Naive thymus-derived CD4-positive, alpha-beta T cell (primary cell): ENCODE measurements at places on chromosomes 16 and 17.
A peak's percentile ranks its signal among the peaks of the same experiment; 100 is the strongest.

DNA sequence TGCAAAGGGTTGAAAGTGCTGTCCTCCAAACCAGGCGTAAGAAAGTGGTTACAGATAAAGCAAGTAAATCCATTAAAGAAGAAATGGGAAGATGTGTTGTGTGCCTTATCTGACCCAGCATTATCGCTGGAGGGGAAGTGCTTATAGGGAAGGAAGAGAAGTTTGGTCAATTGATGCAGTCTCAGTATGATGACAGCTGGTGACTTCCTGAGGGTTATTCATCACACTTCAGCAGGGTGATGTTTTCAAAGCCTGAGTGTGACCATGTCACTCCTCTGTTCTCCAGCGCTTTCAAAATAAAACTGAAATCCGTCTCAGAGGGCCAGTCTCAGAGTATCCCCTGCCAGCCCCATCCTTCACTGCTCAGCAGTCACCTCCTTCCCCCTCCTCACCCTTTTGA lies 505.4 kb upstream of the RBFOX1 start:
- no peak for DNase-seq

DNA sequence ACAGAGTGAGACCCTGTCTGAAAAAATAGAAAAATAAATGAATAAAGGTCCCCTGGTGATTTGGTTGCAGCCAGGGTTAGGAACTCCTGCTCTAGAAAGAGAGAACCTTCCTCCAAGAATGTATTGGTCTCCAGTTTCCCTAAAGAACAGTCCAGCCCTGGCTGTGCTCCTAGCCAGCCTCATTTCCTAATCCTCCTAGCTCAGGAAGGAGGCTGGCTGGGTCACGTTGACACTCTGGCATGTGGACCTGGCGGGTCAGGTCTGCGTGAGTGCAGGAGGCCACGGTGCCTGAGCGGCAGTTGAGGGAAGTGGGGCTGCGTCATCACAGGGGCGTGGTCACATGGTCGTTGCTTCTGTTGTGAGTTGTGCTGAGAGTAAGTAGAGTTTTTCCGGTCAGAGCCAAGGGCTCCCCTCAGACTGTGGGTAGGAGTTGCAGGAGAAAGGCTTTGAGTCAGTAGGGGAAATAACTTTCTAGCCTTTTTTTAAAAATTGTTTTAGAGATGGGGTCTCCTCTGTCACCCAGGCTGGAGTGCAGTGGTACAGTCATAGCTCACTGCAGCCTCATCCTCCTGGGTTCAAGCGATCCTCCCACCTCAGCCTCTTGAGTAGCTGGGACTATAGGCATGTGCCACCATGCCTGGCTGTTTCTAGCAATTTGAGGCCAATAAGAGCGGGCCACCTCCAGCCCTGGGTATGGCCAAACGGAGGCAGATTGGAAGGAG lies 194.0 kb upstream of the CIBAR2 start:
- peak; percentile 85 for DNase-seq

DNA sequence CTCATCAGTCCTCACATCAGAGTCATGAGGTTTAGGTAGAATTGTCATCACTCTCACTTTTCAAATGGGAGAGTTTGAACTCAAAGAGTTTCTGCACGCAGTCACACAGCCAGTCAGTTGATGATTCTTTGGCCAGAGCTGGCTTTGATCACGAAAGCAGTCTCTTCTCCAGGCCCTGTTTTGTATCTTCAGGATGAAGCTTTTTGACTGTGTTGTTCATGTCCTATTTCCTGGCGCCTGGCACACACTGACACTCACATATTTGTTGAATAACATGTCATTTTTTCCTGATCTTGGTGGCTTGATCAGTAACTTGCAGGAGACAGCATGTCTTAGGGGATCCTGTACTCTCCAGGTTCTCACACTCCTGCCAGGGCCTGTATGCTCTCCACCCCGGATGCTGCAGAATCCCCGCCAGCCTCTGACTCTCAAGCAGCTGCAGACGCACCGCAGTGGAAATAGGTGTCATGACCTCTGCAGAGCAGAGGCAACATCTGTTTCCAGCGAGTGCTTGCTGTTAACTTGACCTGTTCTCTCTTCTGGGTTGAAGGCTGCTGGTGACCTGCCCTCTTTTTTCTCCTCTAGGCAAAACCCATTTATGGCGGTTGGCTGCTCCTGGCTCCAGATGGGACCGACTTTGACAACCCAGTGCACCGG lies 33.0 kb downstream of the MPRIP start:
- no peak for DNase-seq

DNA sequence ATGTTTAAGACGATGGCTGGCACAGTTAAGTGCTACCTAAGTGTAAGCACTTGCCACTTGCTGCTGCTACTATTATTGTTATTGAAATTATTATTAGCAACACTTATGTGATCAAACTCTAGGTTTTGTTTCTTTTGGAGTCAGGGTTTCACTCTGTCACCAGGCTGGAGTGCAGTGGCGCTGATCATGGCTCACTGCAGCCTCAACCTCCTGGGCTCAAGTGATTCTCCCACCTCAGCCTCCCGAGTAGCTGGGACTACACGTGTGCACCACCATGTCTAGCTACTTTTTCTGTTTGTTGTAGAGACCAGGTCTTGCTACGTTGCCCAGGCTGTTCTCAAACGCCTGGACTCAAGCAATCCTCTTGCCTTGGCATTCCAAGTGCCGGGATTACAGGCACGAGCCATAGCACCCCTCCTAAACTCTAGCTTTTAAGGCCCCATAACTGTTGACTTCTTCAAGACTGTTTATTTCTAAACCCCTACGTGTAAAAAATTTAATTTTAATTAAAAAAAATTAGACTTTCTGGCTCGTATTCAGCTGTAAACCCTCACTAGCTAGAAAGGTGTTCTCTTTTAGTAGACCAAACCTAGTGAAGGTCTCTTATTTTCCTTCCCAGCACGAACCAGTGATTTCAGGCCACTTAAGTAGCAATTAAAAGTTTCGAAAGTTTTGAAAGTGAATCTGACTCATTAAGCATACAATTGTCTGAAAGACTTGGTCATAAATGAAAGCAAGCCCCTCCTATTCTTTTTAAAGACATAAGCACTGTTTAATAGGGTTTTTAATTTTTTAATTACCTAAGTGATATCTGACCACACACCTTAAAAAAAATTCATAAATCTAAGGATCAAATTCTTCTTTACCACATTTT lies 11.7 kb upstream of the SCNN1B start:
- DNase-seq = no peak

DNA sequence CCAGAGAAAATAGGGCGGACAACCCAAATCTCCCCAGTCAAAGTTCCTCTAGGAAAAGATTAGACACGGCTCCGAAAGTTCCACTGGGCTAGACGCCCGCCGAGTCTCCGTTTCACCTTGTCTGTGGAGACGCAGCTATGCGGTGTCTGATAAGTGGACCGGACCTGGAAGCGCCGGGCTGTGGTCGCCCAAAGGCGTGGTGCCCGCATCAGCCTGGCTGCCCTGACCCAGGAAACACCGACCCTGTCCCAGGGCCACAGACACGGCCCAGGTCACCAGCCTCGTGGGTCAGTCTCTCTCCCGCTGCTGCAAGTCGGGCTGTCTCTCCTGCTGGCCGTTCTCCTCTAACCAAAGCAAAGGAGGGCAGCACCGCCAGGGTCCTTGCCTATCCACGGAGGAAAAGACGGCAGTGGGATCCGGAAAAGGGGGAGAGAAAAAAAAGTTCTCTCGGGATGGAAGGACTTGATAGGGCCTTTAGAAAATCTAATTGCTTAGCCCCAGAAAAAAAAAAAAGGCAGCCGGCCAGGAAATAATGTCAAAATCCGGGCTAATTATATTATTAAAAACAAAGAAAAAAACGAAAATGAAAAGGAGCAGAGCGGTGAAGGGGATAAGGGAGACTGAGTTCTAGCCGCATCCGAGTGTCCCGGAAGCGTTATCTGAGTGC lies 13.9 kb upstream of the FOXF1 start:
- no peak for DNase-seq

DNA sequence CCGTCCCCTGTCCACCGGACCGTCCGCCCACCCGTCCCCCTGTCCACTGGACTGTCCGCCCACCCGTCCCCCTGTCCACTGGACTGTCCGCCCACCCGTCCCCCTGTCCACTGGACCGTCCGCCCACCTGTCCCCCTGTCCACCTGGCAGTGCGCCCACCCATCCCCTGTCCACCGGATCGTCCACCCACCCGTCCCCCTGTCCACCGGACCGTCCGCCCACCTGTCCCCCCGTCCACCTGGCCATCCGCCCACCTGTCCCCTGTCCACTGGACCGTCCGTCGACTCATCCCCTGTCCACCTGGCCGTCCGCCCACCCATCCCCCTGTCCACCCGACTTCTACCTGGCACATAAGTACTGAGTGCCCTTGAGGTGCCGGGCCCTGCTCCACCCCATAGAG lies 76.6 kb downstream of the LMF1 start:
- DNase-seq = no peak

- DNase-seq = no peak
Observed at GRCh38 chr17:73304438-73304837, 7.4 kb downstream of the CDC42EP4 start.

GRCh38 chr17:29237476-29238132 lies 9.1 kb upstream of the CRYBA1 start:
- no peak for DNase-seq

DNA sequence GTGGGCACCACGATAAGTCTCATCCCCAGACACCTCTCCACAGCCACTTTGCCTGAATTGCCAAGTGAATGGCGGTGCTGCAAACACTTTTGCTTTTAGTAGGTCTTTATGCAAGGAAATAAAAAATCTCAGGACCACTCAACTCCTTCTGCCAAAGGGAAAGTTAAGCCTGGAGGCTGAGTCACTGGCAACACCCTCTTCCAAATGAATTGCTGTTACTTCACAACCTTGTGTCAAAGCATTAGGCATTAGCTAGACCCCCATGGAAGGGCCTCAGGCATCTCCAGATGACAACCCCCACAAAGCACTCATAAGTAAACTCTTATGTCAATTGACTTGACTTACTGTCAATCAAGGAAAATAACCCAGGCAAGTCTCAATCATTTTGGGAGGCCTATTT lies 43.0 kb downstream of the RNF112 start:
- no peak for DNase-seq

DNA sequence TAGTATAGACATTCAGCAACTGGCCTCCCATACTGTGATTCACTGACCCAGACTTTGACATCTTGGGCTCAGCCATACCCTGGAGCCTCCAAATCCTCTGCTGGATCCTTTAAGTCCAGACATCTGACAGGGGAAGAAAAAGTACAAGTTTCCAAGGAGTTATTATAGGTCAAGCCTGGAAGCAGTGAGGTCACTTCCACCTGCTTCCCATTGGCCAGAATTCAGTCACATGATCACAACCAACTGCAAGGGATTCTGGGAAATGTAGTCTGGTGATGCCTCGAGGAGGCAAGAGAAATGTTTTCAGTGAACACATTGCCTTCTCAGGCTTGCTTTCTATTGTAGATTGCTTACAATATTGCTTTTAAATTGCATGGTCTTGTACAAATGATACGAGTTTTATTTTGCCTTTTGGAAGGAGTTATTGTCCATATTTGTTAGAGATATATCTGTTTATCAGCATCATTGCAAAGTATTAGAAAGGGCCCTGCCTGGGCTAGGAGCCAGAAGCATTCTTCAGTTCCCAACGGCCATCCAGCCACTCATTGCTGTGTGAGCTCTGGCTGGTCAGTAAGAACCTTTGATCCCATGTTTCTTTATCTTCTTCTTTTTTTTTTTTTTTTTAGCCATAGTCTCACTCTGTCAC lies 696.9 kb downstream of the WWOX start:
- no peak for DNase-seq

- DNase-seq = no peak
Observed at GRCh38 chr17:65888649-65889048, 303.3 kb downstream of the CEP112 start.

- no peak for DNase-seq
Observed at GRCh38 chr17:12230481-12231354, 210.0 kb downstream of the MAP2K4 start.

GRCh38 chr17:3998436-3998835 lies 34.2 kb upstream of the ATP2A3 start:
- DNase-seq = no peak

GRCh38 chr17:2024572-2025219 lies 438 bp downstream of the RTN4RL1 start:
- DNase-seq = no peak

- no peak for DNase-seq
Observed at GRCh38 chr16:73076324-73076810, 28.4 kb upstream of the ZFHX3 start.

GRCh38 chr17:51298508-51299371 lies 38.4 kb downstream of the UTP18 start:
- no peak for DNase-seq

GRCh38 chr16:72721981-72722380 lies 325.9 kb downstream of the ZFHX3 start:
- no peak for DNase-seq

- no peak for DNase-seq
Observed at GRCh38 chr16:65660390-65660789, 538.5 kb upstream of the CDH11 start.

DNA sequence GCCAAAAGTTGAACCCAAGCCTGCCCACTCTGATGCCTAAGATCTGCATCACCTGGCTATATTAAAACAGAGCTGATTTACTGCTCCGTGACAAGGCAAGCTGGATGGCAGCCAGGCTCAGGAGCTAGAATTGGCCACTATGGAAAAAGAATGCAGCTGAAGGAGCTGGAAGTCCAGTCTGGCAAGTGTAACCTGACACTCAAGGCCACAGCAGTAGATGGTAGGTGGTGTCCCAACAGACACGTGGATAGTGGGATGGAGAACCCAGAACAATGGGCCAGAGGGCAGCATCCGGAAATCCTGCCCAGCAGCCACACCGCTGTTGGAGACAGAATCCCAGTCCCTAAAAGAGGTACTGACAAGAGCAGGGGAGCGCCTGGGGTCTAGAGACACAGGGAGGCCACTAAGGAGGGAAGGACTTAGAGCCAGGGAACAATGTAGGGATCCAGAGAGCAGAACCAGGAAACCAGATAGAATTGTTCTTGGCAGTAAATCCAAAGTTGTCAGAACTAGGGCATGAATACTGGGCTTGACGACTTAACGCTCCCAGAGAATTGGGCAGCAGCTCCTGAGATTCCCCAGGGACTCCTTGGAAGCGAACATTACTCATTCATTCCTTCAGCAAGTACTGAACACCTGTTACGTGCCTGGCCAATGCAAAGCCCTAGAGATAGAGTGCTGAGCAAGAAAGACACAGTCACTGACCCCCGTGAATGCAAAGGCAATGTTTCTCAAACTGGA lies 85.7 kb downstream of the CDYL2 start:
- no peak for DNase-seq
